COR-L47 (cell line): ENCODE measurements at places on chromosomes 7 and 10.

DNA sequence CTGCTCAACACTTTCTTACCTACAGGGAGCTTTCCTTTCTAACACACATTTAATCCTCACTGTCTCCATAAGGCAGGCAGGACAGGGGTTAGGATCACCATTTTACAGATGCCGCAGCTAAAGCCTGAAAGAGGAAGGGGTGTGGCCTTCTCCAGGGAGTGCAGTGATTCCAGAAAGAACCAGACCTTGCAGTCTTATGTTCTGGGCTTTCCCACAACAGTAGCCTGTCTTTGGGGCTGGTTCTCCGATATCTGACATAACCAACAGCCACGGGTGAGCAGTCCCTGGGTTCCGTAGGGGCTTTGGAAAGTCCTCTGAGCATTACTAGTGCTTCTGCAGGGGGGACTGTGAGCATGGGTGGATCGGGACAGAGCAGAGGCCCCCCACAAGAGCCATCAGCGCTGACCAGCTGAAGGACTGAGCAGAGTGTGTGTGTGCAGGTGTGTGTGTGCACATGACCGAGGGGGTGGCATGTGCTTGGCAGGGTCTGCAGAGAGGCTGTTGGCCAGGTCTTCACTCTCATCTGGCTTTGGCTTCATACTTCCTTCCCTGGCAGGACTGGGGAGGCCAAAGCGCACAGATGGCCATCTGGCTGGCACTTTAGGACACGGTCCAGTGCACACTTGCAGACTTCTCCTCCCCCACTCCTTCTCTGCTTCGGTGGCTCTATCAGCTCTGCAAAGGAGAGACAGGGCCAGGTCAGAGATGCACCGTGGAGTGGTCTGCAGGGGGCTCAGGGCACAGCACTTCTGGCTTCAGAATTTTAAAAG lies 400.3 kb downstream of the RPS24 start:
- no peak for DNase-seq

DNA sequence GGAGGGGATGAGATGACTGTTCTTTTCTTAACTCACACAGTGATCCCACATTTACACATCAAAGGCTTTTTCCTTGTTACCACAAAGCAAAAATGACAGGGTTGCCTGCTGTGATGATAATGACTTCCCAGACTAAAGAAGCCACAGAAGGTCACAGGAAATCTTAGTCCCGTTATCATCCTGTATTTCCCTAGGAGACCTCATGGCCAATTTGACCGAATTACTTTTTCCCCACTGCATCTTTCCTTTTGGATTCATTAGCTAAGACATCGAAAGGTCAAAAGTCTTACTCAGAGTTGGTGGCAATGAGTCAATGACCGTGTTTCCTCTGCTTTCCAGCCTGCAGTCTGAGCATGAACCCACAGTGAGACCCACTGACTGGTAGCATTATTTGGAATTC lies 130.1 kb upstream of the INHBA start:
- no peak for DNase-seq

GRCh38 chr10:36739884-36740445 lies 385.4 kb upstream of the ANKRD30A start:
- no peak for DNase-seq

DNA sequence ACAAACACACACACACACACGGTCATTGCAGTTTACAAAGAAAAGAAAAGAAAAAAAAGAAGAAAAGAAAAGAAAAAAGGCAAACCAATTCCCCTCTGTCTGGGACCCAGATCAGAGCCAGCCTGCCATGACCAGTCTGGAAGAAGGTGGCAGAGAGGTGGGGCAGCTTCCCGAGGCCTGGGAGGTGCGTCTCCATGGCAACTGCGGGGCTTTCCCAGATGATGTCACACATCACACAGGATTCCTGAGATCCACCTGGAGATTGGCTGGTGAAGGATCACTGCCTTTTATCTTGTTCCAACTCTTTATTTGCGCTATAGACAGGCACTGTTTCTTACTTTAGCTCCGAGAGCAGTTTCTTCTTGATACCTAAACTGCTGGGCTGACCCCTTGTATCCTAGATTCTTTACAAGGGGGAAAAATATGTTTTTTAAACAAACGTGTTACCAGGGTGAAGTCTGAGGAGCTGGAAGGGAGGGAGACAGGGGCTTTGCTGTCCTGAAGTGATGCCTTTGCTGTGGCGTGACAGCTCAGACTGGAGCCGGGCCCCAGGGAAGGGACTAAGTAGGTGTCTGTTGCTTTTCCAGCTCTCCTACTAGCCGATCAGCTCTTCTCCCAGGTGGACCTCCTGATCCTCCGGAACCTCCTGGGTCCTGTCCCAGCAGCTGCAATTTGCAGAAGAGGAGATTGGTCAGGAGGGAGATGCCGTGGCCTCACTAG lies 298.5 kb downstream of the KLF6 start:
- DNase-seq: peak; percentile 61

DNA sequence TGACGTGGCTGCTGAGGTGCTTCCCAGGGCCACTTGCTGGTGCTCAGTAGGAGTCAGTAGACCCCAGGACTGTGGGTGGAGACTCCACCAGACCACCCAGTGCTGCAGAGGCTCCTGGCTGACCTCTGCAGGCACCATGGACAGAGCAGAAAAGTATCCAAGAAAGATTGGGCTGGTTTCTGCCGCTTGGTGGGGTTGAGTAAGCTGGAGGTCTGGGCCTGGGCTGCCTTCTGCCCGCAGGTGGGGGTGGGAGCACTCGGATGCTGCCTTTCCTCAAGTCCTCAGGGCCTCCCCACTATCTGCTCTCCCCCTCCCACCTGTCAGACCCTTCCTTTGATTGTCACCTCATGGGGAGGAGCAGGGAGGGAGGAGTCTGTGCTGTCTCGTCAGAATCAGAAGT lies 91.6 kb downstream of the WDR37 start:
- no peak for DNase-seq

GRCh38 chr7:4014346-4015050 lies 667.6 kb upstream of the FOXK1 start:
- no peak for DNase-seq
